ENCODE measurements at places on chromosomes 5 and 9.

GRCh38 chr5:34555699-34556508 lies 100.2 kb upstream of the RAI14 start:
- no peak for DNase-seq

- DNase-seq: no peak
Observed at GRCh38 chr9:4515958-4516375, 25.7 kb downstream of the SLC1A1 start.

DNA sequence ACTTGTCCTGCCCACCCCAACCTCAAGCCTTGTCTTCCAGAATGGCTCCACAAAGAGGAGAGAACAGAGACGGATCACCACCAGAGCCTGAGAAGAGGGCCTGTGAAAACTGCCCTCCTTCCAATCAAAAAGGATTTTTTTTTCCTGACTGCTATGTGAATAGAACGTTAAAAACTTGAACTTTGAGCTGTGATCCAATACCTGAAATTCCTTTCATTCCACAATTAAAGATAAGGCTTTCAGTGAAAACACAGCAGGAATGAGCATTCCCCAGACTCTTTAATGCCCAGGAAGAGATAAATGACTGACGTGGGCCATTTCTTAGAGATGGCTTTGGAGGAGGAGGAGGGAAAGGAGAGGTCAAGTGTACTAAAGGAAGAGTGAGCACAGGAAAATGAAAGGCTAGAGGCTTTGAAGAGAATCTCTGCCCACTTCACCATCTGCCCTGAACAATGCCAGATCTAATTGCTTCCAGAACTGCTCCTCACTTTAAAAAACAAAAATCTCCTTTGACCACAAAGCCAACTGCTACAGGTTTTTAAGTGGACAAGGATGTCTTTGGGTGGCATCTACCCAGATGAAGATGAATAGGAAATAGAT lies 177.9 kb upstream of the MAP3K1 start:
- no peak for DNase-seq

DNA sequence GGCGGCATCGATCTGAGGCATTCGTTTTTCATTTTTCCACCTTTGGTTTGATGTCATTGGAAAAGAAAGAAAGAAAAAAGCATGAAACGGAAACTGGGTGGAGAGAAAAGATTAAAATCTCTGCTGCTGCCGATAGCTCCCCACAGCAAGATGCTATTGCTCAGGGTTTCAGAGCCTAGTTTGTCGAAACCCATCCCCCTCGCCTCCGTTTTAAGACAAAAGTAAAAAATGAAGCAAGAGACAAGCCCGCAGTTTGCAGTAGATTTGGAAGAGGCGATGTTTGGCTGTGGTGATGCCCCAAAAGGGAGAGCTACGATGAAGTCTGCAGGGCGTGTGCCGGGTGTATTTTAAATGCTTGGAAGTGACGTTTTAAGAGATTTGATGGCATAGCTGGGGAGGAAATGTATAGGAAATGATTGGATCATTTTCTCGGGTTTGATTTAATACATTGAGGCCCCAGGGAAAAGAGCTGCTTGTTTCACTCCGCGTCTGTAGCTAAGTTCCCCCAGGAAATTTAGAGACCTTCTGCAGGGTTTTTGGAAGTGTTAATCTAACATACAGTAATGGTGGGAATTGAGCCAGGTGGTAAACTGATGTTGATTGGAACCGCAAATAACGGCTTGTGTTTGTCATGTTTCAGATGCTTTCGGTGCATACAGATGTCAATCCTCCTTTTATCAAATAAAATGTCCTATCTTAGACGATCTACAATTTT lies 909 bp downstream of the NDFIP1 start:
- DNase-seq: no peak

GRCh38 chr5:150372639-150373038 lies 15.1 kb downstream of the TCOF1 start:
- no peak for DNase-seq

All from activated CD8-positive, alpha-beta memory T cell treated with anti-CD3 and anti-CD28 coated beads for 48 hours (primary cell).